ENCODE measurements at places on chromosomes 6 and 20.

- H3K4me1 ChIP-seq: no peaks in the 10 kb centered on the region
- no peak overlapping the region for H3K4me3 ChIP-seq
- no peak overlapping the region for H3K27ac ChIP-seq
- H3K36me3 ChIP-seq: no peaks in the 10 kb centered on the region
Measured at GRCh38 chr6:44800784-44801592, 413.5 kb downstream of the CDC5L start.

DNA sequence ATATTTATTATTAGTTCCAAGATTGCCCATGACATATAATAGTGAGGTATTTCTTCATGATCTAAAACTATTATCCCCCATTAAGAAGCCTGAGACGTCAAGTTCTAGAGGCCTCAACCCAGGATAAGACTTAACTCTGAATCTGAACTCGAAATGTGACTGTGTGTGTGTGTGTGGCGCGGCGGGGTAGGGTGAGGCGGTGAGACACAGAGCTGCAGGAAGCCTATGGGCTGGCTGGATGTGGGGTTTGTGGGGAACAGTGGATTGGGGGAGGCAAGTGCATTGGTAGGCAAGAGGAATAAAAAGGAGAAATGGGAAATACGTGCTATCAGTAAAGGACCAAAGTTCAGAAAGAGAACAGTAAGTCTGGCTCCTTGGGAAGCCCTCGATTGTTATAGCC, 66.5 kb upstream of the RNF146 start:
- no peak overlapping the region for H3K4me3 ChIP-seq
- H3K27ac ChIP-seq: no peak overlapping the region
- H3K27me3 ChIP-seq: no peaks in the 10 kb centered on the region

DNA sequence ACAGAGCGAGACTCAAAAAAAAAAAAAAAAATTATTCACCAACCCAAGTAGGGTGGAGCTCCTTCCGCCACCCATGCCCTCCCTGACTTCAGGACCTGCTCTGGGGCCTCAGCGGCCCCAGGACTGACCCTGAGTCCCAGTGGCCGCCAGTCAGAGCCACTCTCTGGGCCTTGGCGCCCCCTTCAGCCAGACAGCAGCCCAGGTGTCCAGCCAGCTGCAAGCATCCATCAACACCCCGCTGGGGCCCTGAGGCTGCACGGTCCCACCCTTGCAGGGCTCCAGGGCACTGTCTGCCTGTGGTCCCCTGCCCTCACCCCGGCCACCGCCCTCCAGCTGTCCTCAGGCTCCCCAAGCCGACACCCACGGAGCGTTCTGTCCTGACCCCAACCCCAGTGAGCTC, 11.4 kb upstream of the KCNQ2 start:
- peaks cover 31% of the 10 kb centered on the region for H3K27me3 ChIP-seq
- no peaks in the 10 kb centered on the region for H3K36me3 ChIP-seq
- no peak overlapping the region for H3K4me3 ChIP-seq
- DNase-seq: no peak
- no peak overlapping the region for H3K27ac ChIP-seq

DNA sequence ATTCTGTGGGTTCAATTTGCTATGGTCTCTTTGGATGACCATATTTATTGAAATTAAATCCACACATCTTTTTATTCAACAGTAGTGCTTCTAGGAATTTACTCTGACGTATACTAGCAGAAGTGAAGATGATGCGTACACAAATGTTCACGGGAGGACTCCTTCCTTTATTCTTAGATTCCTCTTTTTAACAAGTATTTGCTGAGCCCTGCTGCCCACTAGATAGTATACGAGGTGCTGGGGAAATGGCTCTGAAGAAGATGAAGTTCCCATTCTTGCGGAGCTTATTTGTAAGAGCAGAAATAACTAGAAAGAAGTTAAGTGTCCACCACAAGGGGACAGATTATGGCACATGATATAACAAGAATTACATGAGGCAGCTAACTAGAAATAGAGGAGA, 145.2 kb downstream of the DOK5 start:
- DNase-seq: no peak
- H3K36me3 ChIP-seq: no peaks in the 10 kb centered on the region
- H3K27me3 ChIP-seq: peaks cover 58% of the 10 kb centered on the region
- no peak overlapping the region for H3K27ac ChIP-seq
- no peak overlapping the region for H3K4me3 ChIP-seq

DNA sequence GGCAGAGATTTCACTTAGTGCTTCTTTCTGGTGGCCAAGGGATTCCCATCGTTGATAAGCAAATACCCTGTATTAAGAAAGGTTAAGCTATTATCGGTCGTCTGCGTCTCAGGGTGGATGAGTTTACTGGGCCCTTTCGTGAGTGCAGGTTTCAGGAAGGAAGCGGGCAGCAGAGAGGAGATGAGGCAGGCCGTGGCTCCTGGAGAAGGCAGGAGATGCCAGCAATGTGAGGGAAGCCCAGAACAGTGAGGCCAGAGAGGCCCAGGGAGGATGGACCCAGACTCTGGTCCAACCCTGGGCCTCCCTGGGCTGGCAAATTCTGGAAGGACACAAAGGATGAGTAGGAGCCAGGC, 11.2 kb downstream of the TFEB start:
- peaks cover 17% of the 10 kb centered on the region for H3K4me1 ChIP-seq
- no peak overlapping the region for H3K4me3 ChIP-seq
- no peaks in the 10 kb centered on the region for H3K27me3 ChIP-seq

Data from PC-9 (cell line).